Hypothalamus (tissue), 51 donors: ENCODE measurements at places on chromosomes 4 and X.

DNA sequence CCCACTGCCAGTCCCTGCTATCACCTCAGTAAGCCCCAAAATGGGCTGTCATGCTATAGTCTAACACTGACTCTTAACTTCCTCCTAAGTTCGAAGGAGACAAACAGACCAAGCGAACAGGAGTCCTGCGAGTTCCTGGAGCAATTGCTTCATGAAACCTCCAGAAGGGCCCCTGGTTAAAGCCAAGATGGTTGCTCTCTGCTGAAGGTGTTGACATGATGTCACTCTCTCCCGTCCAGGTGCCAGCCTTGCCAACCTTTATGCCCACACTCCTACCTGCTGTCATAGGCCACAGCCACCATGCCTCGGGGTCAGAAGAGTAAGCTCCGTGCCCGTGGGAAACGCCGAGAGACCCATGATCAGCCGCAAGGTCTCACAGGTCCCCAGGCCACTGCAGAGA is at the start of gene MAGEB6B:
Gene MAGEB6B, plus strand, starts transcription at position 301 of the 400 bp plus-strand sequence. Its CDS starts 0 bp downstream, at position 301.
- DNase-seq, result no peak

- DNase-seq, result no peak
Measured at GRCh38 chr4:89009115-89009514, 47.9 kb downstream of the FAM13A start.

GRCh38 chrX:23554304-23554703 is 113.0 kb upstream of the PRDX4 start:
- DNase-seq, result no peak

DNA sequence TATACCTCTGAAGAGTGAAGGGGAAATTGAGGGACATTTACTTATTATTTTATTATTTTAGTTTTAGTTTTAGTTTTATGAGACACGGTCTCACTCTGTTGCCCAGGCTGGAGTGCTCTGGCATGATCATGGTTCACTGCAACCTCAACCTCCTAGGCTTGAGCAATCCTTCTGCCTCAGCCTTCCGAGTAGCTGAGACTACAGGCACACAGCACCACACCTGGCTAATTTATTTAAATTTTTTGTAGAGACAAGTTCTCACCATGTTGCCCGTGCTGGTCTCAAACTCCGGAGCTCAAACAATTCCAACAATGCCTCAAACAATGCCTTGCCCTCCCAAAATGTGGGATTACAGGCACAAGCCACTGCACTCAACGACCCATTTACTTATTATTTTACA is 68.4 kb upstream of the BMP2K start:
- no peak for DNase-seq

GRCh38 chr4:179530958-179531357 is 2088.7 kb upstream of the AGA start:
- DNase-seq, result no peak

DNA sequence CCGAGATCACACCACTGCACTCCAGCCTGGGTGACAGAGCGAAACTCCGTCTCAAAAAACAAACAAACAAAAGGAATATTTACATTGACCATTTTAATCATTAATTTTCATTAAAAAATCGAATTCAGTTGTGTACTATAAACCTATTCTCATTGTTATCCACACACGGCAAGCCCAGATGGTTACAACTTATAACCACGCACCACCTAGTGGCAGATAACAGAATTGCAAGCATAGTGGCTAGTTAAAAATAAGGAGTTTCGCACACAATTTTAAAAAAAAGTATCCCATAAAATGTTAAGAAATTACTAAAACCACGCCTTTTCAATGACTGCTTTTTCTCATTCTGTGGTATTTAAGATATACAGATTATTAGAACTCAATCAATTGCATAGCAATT is 25.4 kb downstream of the MBNL3 start:
- no peak for DNase-seq

DNA sequence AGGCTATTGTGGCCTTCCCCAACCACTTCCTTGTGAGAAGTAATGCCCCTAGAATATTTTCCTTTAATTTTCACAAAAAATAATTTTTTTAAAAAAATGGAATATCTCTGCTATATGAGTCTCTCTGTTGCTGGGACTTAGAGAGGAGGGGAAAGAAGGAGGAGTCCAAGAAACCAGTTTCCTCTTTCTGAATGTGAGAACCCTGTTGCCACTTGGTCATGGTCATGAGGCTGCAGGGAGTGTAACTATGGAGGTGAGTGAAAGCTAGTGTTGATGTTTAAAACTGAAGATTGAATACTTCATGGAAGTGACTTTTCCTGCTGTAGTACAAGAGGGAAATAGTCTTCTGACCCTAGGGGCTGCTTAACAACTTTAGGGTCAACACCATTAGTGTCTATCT is 20.4 kb downstream of the KIAA1210 start:
- DNase-seq, result no peak

DNA sequence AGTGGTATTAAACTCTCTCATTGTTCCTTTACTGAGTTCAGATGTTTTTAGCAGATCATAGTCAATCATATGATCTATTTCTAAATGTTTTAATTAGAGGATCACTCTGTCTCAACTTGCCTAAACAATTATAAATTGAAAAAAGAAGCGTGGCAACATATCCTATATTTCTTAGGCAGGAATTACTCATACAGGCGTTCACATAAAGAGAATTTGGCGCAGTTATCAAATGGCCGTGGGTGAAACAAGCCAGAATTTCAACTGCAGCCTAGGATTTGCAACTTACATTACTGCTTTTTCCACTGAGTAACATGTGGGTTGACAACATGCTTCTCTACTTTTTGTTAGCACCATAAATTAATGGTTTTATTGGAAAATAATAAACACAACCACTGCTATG is 141.3 kb downstream of the CPE start:
- no peak for DNase-seq

- DNase-seq, result no peak
Measured at GRCh38 chr4:61583696-61584095, 383.6 kb downstream of the ADGRL3 start.

DNA sequence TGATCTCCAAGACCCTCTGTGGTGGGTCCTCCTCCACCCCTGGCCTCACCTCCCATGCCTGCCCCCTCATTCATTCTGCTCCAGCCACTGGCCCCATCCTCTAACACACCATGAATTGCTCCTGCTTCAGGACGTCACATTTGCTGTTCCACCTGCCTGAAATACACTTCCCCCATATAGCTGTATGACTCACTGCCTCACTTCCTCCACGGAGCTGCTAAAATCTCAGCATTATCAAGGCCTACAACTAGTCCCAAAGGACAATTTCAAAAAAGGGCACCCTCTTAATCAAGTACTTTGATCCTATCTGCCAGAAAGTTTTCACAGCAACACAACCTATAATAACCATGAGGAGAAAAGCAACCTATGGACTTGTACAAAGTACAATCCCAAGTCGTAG is 43.6 kb upstream of the PHOX2B start:
- DNase-seq, result no peak

- no peak for DNase-seq
Measured at GRCh38 chr4:166279261-166279660, 406.2 kb downstream of the TLL1 start.

DNA sequence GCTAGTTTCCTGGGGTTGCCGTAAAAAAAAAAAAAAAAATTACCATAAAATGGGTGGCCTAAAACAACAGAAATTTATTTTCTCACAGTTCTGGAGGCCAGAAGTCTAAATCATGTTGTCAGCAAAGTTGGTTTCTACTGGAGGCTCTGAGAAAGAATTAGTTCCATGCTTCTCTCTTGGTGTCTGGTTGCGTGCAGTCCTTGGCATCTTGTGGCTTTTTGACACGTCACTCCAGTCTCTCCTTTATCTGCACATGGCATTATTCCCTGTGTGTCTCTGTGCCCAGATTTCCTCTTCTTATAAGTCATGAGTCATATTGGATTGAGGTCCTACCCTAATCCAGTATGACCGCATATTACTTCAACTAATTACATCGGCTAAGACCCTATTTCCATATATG is 38.7 kb downstream of the SPATA4 start:
- DNase-seq, result no peak

GRCh38 chr4:165874791-165875371 is 1.8 kb downstream of the TLL1 start:
- no peak for DNase-seq

GRCh38 chr4:55337944-55338343 is 8.1 kb upstream of the SRD5A3 start:
- no peak for DNase-seq

GRCh38 chr4:139711461-139711860 is 45.8 kb downstream of the MGST2 start:
- DNase-seq, result no peak

GRCh38 chrX:120286733-120287512 is 24.3 kb downstream of the TMEM255A start:
- no peak for DNase-seq

DNA sequence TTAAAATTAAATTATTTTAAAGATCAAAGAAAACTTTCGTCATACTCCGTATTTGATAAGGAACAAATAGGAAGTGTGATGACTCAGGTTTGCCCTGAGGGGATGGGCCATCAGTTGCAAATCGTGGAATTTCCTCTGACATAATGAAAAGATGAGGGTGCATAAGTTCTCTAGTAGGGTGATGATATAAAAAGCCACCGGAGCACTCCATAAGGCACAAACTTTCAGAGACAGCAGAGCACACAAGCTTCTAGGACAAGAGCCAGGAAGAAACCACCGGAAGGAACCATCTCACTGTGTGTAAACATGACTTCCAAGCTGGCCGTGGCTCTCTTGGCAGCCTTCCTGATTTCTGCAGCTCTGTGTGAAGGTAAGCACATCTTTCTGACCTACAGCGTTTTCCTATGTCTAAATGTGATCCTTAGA is at the start of gene CXCL8:
Gene CXCL8, plus strand, starts transcription at position 217 of the 426 bp plus-strand sequence. Its CDS starts 90 bp downstream, at position 307.
- no peak for DNase-seq

GRCh38 chrX:110944311-110944750 is 148.7 kb upstream of the CHRDL1 start:
- no peak for DNase-seq

DNA sequence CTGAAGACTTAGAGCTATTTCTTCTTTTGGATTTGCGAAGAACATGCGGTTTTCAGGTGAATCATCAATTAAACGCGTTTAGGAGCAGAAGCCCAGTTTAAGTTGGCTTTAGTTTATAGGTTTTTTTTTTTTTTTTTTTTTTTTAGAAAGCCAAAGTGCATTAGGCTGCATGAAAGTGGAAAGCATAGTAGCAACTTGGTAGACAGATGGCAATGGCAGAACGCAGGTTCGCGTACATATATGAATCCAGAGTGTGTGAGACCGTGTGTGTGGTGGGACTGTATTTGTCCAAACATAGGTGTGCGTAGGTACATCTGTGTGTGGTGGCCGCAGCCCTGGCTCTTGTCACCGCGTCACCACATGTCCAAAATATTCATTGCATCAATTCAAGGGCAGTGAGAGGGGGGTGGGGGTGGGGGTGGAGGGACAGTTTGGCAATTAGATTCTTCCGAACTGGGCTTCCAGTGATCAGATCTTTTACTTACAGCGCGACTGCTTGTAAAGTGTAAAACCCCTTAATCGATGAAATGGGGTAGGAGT is 901 bp downstream of the JADE1 start:
- DNase-seq, result no peak

- DNase-seq, result no peak
Measured at GRCh38 chr4:87551361-87551760, 22.2 kb upstream of the SPARCL1 start.

GRCh38 chrX:38999967-39000745 is 198.9 kb downstream of the MID1IP1 start:
- no peak for DNase-seq

DNA sequence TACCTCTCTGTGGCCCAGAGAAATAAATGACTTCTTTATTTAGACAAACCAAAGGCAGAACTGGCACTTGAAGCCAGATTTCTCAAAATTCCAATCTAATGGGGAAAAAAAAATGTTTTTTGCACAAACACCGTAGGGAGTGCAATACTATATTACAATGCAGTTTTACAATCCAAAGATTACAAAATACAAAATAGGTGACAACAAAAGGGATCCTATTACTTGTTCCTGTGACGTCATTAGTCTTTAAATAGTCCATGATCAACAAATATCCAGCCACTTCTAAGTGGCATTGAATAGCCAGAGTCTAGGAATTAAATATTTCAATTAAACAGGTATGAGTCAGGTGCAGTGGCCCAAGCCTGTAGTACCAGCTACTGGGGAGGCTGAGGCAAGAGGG is 3.0 kb upstream of the APBB2 start:
- no peak for DNase-seq

DNA sequence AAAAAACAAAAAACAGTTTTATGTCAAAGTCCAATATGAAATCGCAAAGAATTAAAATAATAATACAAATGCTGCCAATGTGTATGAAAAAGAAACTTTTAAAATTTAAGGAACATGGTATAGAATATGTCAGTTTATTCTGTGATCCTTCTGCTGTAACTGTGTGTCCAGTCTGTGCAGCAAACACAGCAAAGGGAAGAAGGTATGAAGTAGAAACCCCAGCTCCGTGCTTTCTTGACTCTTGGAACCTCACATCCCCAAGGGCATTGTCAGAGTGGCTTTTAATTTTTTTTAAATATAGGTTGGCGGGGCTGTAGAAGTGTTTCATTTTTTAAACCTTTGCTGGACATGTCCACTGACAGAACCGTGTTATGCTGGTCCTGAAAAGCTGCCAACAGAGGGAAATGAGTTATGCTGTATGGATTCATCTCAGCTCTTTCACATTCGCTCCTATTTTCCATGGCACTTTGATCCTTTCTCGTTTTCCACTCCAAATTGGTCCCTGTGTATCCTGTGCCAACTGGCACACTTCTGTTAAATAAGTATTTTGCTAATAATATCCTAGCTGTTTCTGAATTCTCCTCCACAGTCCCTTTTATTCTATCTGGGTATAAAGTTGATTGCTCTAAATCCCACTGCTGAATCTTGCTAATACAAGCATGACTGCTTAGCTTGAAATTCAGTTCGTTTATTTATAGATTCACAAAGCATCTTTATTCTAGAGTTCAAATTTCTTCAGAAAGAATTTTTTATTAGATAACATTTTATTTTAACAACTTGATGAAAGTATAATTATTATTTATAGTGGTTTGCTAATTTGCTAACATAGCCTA is 127.0 kb upstream of the DDIT4L start:
- no peak for DNase-seq

GRCh38 chr4:77284036-77284435 is 127.0 kb downstream of the CCNG2 start:
- DNase-seq, result no peak

DNA sequence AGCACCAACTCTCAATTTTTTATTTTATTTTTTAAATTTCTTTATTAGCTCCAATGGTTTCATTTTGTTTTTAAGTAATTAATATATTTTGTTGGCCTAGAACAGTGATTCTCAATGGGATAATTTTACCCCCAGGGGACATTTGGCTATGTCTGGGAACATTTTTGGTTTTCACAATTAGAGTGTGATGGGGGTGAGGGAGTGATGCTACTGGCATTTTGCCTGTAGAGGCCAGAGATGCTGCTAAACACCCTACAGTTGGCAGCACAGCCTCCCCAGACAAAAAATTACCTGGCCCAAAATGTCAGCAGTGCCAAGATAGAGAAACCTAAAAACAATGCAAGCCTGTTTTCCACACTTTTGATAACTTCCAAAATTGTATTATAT is 64.6 kb downstream of the HHIP start:
- no peak for DNase-seq

DNA sequence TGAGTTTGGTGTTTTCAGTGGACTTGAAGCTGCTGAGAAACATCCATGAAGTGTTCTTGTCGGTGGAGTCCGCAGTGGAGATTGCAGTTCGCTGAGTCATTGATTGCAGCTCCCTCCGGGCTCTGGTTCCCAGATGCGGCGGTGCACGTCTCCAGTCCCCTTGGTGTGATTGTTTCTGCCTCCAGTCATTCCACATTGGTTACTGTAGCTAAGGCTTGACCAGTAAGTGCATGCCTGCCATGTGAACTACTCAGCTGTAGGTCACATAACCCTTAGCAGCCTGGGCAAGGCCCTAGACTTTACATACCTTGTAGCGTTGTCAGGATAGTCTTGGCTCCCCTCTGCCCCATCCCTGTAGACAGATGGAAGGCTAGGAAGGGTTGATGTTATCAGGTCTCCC is 53.8 kb upstream of the CLCN4 start:
- DNase-seq, result no peak
